ENCODE measurements at places on chromosomes 5 and 9.

DNA sequence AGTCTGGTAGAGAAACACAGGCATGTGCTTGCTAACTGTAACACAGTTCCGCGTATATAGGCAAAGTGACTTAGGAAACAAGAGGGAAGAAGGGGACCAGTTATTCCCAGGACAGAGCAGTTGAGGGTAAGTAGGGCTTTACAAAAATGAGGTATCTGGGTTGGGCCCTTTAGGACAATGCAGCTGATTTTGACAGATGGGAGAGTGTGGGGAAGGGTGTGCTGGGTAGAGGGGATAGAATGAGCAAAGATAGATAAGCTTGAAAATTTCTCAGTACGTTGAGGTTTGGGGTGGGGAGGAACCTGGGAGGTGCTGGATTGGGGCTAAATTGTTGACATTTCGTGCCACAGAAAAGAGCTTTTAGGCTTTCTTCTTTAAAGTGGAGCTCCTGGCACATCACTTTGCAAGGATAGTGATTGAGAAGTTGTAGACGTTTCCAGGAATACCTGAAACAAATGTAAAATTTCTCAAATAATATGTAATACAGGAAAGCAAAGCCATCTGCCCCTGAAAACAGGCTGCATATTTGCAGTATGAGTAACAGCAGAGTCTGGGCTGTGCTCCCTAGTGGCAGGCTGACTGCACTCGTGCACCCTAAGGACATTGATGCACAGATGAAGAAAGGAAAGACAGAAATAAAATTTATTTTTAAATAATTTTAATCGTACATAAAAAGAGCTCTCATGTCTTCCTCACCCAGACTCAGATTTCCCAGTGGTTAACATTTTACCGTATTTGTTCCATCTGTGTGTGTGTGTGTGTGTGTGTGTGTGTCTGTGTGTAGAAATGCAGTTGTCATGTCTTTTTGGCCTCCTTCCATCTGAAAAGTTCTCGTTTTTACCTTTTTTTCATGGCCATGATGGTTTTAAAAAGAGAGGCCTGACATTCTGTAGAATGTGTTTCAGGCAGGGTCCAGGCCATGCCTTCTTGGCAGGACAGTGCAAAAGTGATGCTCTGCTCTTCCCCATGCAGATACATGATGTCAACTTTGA is 144.9 kb upstream of the DMRT1 start:
- no peak for DNase-seq

GRCh38 chr9:105693435-105694189 is 729 bp upstream of the TMEM38B start:
- no peak for DNase-seq

- DNase-seq, result no peak
These were observed 98.1 kb downstream of the KDM4C start for GRCh38 chr9:6855860-6856259.

- DNase-seq, result no peak
These were observed 44.4 kb upstream of the RASGRF2 start for GRCh38 chr5:80915716-80916115.

DNA sequence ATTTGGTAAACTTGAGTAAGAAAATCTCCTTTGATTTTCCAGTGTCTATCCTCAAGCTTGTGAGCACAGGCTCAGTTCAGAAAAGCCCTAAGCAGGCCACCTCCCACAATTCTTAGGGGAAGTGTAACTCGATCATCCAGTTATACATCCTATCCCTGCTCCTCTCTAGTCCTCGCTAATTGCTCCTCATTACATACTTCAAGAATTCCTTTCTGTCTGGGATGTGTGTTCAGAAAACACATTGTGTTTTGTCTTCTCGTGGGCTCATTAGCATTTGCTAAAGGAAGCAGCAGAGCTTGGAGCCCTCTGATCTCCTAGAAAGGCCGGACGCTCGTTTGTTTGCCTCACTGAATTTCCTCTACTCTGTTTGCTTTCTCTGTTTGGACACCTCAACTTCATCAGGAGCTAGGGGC is 268.2 kb upstream of the RFX3 start:
- DNase-seq, result peak; percentile 25

DNA sequence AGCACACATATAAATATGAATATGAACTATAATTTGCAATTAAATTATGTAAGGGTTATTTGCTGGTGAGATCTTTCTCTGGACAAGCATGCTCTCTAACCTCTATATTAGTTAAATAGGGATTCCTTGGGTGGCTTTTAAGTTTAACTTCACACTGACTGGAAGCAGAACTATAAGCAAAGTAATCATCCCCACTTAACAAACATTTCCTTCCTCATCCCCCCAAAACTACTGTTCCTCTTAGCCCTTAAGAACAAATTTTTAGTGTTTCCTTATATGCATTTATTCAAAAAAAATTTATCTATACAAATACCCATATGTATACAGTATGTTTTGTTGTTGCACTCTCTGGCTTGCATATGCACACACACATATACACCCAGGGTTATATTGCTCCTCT is 512.1 kb upstream of the MEF2C start:
- DNase-seq, result no peak

DNA sequence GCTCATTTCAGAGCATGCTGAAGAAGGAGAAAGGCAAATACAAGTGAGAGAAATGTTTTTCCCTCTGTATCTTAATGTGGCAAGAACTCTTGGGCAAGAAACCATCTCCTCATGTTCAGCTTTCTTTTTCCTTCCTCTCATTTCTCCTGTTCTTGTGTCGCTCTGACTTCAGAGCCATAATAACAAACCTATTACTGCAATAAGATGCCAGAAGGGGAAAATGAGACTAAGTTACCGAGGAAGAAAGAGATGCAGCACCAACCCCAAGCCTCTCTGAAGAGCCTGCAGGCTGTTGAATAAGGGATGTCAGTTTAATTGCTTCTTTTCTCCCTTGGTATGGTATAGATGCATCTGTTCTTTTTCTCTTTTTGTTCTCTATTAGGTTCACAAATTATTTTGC is 170.1 kb upstream of the GLRA1 start:
- DNase-seq, result no peak

- DNase-seq, result no peak
These were observed 24.8 kb downstream of the TGFBI start for GRCh38 chr5:136053336-136054141.

DNA sequence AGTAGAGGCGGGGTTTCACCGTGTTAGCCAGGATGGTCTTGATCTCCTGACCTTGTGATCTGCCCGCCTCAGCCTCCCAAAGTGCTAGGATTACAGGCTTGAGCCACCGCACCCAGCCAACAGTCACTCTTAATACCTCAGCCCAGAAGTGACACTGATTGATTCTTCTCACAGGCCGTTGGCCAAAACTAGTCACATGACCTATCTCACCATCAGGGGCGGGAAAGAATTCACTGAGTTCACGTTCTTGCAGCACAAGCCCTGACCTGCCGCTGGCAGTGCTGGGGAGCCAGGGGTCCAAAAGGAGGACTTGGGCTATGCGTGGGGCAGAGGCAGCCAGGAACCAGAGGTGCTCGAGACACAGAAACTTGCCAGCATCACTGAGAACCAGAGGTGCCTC is 55.0 kb upstream of the CPLX2 start:
- DNase-seq, result no peak

GRCh38 chr5:126248611-126249010 is 174.6 kb upstream of the GRAMD2B start:
- DNase-seq, result no peak

- DNase-seq, result no peak
These were observed 51.1 kb downstream of the NEK6 start for GRCh38 chr9:124308606-124309491.

DNA sequence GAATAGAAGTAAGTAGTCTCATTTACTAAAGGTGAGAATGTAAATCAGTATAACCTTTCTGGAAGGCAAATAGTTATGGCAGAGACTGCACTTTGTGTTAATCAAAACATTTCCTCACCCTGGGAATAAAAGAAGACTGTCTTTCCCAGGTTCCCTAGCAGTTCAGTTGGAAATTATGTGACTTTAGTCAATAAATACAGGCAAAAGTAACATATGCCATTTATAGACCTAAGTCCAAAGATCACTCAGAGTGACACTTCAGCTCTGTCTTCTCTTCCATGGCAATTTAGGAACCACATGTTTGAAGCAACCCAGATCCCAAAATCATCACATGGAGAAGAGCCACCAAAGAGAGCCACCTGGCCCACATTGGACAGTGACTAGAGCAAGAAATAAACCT is 160.7 kb upstream of the SV2C start:
- DNase-seq, result no peak

DNA sequence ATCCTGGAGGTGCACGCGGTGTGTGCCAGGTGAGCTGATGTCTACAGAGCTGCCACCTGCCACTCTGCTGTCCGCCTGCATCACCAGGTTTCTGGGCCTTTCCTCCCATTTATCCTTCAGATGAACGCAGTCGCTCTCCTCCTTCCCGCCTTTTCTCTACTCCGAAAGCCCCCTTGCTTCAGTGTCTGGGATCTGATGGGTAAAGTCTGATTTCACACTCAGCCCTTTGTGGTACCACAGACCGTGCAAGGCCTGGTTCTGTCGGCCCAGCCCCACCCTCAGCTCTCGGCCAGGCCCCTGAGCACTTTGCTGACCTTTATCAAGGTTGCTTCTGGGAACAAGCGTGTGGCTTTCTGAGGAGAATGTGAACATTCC is 32.5 kb downstream of the GLT6D1 start:
- no peak for DNase-seq

GRCh38 chr5:91058155-91058554 is 325.0 kb downstream of the ARRDC3 start:
- no peak for DNase-seq

- no peak for DNase-seq
These were observed 93.7 kb downstream of the PDE4D start for GRCh38 chr5:59799668-59800346.

DNA sequence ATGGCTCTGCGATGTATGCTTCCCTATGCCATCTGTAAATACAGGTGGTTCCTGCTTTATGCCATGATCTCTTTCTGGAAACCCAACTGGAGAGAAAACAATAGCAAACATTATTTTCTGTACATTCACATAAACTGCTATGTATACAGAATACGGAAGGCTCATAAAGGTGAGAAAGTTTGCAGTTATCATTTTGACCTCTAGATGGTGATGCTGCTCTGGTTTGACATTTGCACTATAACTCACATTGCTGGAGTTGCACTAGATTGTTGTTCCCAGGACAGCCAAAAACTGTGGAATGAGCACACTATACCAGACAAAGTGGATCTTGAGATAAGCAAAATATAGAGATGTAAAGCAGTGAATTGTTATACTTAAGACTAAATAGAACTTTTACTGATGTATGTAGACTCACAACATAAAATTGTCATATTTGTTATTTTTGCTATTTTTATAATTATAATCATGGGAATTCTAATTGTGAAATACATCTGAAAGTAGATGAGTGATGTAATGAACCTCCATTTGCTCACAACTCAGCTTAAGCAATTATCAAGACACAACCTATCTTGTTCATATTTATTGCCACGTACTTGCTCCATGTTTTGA is 246.5 kb downstream of the PTPRD start:
- DNase-seq, result no peak

- no peak for DNase-seq
These were observed 150.8 kb upstream of the SLC44A1 start for GRCh38 chr9:105093685-105094084.

DNA sequence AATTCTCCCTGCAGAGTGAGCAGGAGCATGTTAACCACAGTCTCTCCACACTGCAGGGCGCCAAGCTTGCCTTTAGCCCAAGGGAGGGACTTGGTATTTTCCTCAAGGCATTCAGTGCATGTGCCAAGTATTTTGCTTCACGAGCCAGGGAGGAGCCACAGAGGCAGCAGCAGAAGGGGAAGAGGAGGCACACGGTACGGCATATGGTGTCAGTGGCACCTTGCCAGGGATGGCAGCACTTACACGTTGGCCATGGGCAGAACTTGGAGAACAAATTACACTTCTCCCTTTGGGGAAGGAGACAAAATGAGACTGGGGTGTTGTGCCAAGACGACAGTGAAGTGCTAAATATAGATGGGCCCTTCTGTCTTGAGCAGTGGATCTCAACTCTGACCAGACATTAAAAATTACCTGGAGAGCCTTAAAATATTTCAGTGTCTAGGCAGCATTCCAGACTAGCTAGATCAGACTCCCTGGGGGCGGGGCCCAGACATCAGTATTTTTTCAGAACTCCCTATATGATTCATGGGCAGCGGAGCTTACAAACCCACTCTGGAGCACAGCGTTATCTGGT is 155.8 kb downstream of the DRD1 start:
- peak; percentile 48 for DNase-seq

DNA sequence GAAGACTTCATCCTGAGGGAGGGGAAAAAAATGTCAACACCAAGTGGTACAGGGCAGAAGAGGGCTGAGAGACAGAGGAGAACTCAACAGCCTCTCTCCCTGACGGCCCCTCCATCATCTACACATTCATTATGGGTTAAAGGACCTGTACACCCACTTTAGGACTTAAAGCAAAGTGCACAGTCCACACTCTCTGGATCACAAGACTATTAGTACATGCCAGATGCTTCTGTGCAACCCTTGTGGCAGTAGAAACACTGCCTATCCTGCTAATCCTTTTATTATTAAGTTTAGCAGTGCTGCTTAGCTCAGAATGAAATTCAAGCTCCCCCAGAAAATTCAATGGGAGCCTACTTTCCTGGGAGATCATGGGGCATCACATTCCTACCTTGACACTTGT is 1.9 kb downstream of the FRMD3 start:
- DNase-seq, result no peak

DNA sequence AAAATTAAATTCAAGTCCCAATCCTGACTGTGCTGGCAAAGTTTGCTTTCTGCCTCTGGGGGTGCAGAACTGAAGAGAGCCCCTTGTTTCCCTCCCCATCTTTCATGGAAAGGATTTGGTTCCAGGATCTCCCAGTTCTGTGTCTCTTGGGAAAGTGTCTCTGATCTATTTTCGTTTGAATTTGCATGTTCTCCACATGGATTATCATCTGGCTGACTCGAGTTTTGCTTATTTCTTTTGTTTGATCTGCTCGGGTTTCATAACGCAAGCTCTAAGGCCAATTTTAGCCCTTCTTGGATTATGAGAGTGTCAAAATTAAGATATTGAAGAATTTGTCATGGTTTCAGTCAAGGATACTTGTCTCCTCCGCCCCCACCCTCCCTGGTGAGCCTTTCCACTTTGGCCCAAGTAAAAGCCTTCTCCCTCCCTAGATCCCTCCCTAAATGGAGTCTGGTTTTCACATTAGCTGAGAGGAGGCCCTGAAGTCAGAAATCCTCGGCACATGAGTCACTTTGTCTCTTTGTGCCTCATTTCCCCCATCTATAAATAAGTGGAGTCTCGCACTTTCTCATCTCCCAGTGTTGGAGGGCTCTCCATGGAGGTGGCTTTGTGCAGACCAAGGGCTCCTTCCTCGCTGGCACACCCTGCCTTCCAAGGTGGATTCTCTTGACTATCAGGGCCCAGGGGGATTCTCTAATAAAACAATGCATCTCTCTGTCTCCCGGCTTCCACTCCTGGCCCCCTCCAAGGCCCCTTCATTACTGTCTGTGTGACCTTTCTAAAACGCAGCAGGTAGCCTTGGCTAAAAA is 17.3 kb downstream of the ADRB2 start:
- no peak for DNase-seq

Measured in DMS79 (cell line).